Caudate nucleus (tissue), 63 donors: ENCODE measurements at places on chromosomes 4 and X.

DNA sequence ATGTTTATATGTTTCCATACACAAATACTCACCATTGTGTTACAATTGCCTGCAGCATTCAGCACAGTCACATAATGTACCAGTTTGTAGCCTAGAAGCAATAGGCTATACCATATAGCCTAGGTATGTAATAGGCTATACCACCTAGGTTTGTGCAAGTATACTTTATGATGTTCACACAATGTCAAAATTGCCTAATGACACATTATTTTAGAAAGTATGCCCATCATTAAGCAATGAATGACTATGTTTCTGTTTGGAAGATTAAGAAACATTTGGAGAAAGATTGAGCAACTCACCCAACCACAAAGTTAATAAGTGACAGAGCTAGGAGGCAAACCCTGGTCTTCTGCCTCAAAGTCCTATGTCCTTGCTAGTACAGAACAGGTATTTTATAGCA, 96.8 kb upstream of the GRIA3 start:
- no peak for DNase-seq

- peak; percentile 85 for DNase-seq
Measured at GRCh38 chrX:135003876-135004623, 13.3 kb downstream of the SMIM10 start.

DNA sequence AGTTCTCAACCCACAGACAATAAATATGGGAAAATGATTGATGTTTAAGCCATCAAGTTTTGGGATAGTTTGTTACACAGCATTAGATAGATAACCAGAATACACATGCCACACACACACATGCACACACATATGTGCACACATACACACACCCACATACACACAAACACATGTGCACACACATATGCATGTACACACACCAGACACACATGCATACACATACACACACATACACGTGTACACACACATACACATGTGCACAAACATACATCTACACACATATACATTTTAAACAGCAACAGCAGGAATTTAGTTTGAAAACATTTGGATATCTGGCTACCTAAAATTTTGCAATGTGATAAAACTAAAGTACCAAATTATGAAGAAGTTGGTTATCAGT, 42.7 kb upstream of the TMEM150C start:
- DNase-seq: no peak

DNA sequence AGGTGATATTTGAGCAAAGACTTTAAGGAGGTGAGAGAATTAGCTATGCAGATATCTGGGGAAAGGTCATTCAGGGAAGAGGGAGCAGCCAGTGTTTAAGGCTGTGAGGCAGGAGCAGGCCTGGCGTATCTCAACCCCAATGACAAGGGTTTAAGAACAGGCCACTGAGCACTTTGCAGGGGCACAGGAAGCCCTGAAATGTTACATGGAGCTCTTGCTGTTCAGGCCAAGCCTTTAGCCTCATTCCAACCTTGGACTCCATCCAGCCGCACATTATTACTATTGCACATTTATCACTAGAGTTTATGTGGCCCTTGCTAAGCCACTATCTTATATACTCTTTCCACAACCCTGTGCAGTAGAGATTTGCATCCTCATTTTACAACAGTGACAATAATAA, 114.0 kb downstream of the EFNB1 start:
- DNase-seq: no peak

DNA sequence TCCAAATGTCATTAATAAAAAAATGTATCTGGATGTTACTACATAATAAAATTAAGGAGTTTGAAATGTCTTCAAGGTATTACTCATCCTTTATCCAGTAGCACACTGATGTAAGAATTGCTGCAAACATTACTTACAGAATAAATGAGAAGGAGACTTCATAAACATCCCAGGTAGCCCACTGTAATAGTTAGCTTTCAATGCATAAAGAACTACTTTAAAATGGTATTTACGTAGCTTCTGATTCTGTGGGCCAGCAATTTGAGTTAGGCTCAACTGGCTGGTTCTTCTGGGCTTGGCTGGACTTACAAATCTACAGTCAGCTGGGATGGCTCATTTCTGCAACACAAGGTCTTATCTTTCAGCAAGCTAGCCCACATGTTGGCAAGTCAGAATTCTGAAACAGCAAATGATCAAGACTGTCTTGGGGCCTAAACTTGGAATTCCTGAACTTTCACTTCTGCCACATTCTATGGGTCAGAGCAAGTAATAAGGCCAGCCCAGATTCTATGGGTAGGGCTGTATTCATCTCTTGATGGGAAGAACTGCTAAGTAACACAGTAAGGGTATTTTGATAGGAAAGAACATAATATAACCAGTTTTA, 522.5 kb downstream of the IQCM start:
- DNase-seq: no peak

- no peak for DNase-seq
Measured at GRCh38 chr4:182671231-182671630, 246.0 kb downstream of the DCTD start.

- no peak for DNase-seq
Measured at GRCh38 chr4:151287409-151287808, 10.4 kb downstream of the PRSS48 start.

DNA sequence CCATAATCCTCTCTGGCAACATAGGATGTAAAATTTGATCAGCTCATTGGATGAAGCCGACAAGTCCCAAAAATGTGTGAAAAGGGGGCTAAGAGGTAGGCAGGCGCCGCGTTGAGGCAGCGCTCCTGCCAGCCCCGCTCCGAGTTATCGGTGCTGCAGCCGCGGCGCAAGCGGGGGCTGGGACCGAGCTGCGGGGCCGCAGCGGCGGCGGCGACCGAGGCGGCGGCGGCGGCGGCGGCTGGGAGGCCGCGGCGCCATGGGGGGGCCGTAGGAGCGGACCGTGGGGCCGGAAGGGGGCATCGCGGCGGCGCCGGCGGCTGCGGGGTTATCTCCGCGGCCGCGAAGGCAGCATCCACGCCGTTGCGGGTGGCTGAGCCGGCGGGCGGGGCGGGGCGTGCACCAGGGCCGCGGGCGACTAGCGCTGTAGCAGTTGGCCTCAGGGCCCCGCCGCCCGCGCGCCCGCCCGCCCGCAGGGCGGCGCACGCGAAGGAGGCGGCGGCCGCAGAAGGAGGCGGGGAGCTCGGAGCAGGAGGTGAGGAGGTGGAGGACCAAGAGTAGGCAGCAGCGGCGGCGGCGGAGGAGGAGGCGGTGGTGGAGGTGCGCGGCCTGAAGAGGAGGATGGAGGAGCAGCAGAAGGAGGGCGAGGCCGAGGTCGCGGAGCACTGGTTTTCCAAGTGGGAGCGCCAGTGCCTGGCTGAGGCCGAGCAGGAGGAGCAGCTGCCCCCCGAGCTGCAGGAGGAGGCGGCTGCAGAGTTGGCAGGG, 126.0 kb upstream of the CXorf66 start:
- no peak for DNase-seq

GRCh38 chrX:123282241-123282640, 98.2 kb downstream of the GRIA3 start:
- DNase-seq: no peak

DNA sequence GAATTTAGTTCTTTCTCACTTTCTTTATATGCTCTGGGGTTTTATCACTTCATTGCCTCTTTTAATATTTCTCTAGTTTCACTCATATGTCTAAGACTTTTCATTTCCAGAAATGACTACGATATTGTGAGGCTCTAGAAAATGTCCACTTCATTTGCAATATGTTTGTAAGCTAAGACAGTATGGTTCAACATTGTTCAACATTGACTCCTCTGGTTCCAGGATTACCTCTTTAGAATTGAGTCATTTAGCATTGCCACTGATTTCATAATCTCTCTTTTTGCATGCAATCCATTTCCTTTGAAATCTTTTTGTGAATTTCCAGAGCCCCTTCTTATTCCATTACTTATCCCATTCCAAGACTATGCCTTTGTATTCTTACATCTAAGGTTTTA, 32.3 kb downstream of the BBS12 start:
- DNase-seq: no peak

- no peak for DNase-seq
Measured at GRCh38 chrX:5644776-5645175, 583.9 kb downstream of the NLGN4X start.

- no peak for DNase-seq
Measured at GRCh38 chr4:10272511-10272910, 155.9 kb upstream of the WDR1 start.

GRCh38 chr4:43244688-43245382, 352.3 kb downstream of the GRXCR1 start:
- no peak for DNase-seq

DNA sequence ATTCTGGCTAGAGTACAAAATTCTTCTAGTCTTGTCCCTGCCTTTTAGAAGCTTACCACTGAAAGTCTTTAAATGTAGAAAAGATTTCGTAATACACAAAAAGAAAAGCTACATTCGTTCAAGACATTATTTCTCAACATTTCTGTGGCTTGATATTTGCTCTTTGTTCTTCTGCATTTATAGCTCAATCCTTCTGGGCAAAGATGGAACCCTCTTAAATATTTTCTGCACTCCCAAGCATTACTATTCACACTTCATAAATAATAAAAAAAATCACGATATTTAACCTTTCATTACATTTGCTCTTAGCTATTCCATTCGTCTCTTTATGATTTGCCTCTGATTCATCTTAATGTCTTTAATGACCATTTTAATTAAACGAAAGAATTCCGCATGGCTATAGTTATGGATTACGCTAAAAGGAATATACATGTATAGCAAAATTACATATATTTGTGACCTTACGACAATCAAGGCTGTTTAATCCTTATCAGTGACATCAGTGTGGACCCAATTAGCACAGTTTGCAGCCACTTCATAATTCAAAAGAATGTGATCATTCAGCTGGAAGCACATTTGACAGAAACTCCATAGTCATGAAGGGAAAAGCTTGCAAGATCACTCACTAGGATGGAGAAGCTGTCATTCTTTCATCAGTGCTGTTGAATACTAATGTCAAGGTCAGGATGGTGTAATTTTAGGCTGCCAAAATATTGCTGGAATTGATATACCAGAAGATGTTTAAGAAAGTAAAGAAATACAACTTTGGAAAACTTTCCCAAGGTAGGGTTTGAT, 1075.0 kb upstream of the TENM3 start:
- DNase-seq: no peak

DNA sequence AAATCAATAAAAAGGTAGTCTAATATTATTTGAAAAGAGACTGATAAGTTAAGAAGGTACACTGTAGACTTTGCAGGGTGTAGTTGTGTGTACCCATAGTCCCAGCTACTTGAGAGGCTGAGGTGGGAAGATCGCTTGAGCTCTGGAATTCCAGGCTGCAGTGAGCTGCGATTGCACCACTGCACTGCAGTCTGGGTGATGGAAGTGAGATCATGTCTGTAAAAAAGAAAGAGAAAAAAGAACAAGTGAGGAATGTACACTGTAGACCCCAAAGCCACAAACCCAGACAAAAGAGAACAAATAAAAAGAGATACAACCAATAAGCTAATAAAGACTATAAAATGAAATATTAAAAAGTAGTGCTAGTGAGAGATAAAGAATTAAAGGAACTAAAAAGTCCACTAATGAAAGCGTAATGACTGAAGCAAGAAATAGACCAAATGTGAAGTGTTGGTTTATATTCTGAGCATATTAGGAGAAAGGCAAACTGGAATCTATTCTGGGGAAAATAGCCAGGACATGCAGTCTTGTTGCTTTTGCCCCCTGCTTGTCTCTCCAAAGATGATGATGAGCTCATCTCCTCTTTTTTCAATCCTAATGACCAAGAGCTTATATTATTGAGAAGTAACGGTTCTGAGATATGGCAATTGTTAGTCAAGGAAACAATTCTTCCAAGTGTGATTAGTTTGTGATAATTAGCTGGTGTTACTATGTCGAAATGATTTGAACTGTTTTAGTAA, 19.1 kb downstream of the GSX2 start:
- DNase-seq: no peak

GRCh38 chrX:154015581-154016264, 4.0 kb downstream of the IRAK1 start:
- no peak for DNase-seq

GRCh38 chr4:52371841-52372240, 287.3 kb downstream of the USP46 start:
- no peak for DNase-seq
